ENCODE measurements at places on chromosomes 3 and 15. TPM values are rescaled to one million over a fixed set of nuclear protein-coding genes. Genes with fewer than 3 reads are reported as not detected.

The MESP2 gene
- total RNA-seq, result not detected

The CYP11A1 gene
- 1.0 TPM for total RNA-seq

The IGSF10 gene
- not detected for total RNA-seq

The NRROS gene
- total RNA-seq, result 14.2 TPM

GRCh38 chr3:157410945-157411344 is 25.7 kb upstream of the PTX3 start:
- no peak for DNase-seq

DNA sequence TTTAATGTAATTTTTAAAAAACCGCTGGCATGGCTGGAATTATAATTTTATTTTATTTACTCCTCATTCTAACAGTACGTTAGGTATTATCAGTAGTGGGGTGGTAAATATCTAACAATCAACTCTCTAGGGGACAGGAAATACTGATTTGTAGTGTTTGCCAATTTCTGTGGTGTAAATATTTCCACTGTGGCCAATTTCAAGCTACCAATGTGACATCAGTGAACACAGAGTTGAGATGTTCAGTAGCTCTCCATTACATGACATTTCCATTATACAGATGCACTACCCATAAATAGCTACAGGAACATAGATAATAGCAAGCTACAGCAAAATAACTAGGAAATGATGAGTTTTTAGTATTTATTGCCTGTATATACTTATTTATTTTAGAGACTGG is 10.0 kb upstream of the ARL8B start:
- DNase-seq, result no peak

- no peak for DNase-seq
Observed at GRCh38 chr3:126850370-126851085, 132.4 kb upstream of the PLXNA1 start.

GRCh38 chr3:176274161-176274560 is 923.1 kb downstream of the TBL1XR1 start:
- no peak for DNase-seq

DNA sequence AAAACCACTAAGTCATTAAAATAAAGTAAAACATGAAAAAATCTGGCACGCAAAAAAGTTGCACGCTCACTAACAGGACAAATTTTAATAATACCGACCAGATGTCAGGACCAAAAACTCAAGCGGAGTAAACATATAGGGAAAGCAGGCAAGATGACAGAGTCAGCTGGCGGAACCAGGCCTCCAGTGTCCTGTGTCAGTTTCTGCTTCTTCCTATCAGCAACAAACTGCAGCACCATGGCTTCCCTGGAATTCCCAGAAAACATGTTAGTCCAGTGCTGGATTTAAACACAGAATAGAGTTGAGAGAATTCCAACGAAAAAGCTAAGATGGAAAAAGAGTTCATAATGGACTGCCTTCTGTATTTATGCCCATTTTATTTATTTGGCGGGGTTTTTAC is 169.1 kb upstream of the ARHGEF26 start:
- DNase-seq, result no peak

- DNase-seq, result no peak
Observed at GRCh38 chr3:190568036-190568435, 54.2 kb downstream of the IL1RAP start.

GRCh38 chr15:92118162-92118935 is 264.8 kb downstream of the SLCO3A1 start:
- DNase-seq, result no peak
